ENCODE measurements at places on chromosomes 2 and 18.
A peak's percentile ranks its signal among the peaks of the same experiment; 100 is the strongest.

GRCh38 chr2:10389573-10389972 lies 58.6 kb downstream of the ODC1 start:
- DNase-seq, result no peak

- no peak for DNase-seq
These were observed 302.2 kb downstream of the CNTNAP5 start for GRCh38 chr2:124327303-124327702.

DNA sequence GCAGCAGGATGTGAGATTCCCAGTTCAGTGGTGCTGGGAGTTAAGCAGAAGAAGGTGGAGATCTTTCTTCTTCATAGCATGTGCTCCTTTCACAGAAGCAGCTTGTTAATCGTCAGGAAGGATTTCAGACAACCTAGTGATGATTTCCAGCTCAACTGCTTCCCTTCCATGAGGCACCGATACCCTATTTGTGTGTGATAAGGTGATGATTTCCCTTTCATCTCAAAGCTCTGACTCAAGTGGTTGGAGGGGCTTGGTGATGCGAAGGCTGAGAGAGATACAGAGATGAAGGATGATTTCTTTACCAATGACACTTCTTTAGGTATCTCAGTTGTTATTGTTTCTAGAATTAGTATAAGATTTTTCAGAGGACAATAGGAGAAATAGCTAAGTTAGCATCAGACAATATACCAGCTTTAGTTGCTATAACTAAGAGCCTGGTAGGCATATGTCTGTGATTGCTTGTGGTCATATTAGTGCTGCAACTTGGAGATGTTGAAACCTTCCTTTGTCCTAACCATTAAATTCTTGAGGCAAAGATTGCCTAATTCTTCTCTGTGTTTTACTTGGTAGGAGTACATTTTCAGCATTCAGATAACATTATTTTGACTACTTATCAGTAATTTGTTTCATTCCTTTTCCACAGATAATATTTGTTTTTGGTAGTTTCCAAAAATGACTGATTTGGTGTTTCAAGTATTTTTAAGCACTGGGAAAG lies 111.3 kb downstream of the PLCL1 start:
- no peak for DNase-seq

GRCh38 chr2:150051004-150051403 lies 436.5 kb downstream of the RND3 start:
- DNase-seq, result no peak

DNA sequence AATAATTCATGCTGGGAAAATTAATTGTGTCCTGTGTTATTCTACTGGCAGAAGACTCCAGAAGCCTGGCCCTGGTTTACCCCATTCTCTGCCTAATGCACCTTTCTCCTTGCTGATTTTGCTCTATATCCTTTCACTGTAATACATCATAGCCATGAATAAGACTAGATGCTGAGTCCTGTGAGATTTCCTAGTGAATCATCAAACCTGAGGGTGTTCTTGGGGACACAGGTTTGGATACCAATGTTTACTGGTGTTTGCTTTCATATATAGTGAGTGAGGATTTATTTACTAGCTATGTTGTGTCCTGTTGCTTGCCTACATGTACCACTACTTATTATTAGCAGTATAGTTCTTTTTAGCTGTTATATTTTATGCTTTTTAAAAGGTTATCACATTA lies 6.5 kb downstream of the METTL5 start:
- no peak for DNase-seq

GRCh38 chr18:34352385-34353163 lies 127.9 kb upstream of the NOL4 start:
- DNase-seq, result no peak

- DNase-seq, result no peak
These were observed 181.6 kb downstream of the XIRP2 start for GRCh38 chr2:167069855-167070254.

- DNase-seq, result no peak
These were observed at the start of gene PROKR1 for GRCh38 chr2:68643011-68643873. Gene PROKR1 (plus strand): TSS chr2:68643579. CDS start chr2:68645822, 2,243 bp downstream.

DNA sequence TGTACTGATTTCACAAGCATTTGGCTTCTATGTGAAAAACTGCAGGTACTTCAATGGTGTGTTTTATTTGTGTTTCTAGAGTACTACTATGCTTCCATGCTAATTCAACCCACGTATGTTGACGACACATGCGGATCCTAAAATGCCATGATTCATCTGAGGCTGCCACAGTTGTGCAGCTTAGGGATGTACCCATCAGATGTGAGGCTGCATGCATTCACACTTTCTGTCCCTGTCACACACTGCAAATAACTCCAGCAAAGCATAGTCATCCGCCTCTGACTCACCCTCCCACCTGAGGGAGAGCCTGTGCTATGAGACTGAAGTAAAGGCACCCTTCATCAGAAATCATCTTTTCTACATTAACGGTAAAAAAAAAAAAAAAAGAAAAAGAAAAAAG lies 22.1 kb upstream of the SERTAD2 start:
- DNase-seq, result no peak

- no peak for DNase-seq
These were observed 260.5 kb downstream of the CYP26B1 start for GRCh38 chr2:71887196-71887595.

DNA sequence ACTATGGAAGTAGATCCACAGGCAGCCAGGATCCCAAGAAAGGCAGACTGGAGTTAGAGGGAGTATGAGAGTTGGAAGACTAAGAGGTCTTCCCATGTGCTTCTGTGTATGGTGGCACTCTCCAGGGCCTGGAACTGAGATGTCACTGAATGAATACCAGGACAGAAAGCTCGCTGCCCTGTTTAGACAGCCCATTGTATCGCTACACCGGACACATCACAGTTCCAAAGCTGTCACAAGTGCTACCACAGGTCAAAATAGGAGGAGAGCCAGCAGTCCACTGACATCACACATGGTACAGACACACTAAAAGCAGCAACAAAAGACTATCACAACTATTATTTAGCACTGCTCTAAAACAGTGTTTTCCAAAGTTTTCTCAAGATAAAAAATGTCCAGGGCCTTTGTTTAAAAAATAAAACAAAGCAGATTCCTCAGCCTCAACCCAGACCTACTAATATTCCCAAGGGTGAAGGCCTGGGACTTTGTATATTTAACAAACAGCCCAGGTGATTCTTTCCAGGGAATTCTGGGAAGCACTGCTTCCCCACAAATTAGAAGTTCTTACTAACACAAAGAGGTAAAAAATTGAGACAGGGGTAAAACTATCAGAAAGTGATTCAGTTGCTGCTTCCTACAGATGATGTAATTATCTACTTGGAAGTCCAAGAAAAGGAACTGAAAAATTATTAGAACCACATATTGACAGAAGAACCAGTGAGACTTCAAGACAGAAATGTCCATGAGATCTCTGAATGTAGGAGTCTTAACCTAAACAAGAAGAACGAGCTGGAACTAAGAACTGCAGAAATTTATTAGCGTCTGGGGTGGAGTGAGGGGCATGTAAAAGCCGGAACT lies 116.0 kb downstream of the DTNB start:
- no peak for DNase-seq

DNA sequence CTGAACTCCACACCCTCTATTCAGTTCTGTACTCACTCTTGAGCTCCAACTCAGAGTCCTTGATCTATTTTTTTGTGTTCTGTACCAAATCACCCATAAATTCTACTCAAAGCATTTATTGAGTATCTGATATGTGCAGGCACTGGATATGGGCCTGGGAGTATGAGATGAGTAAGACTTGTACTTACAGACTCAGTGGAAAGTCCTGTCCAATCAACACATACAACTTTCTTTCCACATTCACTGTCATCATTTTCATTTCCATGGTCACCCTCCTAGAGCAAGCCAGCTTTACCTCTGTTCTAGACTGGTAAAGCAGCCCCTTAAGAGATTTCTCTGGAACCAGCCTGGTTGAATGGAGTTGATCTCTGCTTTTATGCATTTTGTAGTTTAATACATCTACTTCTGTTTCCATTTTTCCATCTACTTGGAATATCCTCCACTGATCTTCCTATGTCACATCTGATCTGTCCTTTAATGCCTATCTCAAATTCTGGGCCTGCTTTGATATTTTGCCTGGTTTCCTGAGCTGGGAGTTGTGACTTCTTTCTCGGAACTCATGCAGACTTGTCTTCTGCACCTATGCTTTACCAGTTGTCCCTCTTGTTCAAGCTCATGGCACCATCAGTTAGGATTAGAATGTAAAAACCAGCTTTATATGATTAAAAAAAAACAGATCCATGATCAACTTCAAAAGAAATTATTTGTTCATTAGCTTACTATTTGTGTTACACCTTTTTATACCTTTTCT lies 96.9 kb upstream of the GLS start:
- DNase-seq, result no peak

DNA sequence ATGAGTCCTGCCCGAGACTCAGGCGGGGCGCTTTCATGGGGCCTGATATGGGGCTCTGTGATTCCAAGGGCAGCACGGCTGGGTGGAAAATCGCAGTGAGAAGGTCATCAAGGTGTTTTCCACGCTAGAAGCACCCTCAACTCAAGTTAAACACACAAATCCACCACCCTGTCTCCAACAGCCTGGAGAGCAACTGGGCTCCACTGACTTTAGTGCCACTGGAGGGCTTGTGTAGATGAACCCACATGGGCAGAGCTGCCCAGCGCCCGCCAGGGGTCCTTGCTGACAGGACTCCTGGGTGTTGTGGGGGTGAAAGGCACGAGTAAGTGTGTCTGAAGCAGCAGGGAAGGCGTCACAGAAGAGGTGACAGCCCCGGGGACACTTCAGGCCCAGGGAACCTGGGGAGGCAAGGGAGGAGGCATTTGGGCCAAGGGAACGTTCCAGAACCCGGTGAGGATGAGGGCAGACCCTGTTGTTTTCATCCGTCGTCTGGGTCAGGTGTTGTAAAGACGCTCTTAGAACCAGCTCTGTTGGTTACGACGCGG lies 51.8 kb upstream of the CTDP1 start:
- DNase-seq, result no peak

GRCh38 chr18:3595369-3596273 lies 145.6 kb downstream of the TGIF1 start:
- DNase-seq, result peak; percentile 16

DNA sequence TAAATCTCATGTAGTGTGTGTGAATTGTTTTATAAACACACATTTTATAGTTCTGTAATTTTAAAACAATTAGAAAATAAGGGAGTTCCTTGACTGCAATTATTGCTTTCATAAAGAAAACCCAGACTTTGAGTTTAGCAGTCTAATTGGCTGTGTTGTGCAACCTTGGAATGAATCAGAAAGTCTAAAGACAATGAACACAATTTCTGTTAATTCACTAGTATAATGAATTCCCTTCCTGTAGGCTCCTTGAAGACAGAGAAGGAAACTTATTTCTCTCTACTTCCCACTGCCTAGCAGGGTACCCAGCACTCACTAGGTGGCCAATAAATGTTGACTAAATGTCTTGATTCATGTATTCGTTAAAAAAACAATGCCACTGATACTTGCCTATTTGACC lies 79.9 kb downstream of the ANTXR1 start:
- DNase-seq, result no peak

DNA sequence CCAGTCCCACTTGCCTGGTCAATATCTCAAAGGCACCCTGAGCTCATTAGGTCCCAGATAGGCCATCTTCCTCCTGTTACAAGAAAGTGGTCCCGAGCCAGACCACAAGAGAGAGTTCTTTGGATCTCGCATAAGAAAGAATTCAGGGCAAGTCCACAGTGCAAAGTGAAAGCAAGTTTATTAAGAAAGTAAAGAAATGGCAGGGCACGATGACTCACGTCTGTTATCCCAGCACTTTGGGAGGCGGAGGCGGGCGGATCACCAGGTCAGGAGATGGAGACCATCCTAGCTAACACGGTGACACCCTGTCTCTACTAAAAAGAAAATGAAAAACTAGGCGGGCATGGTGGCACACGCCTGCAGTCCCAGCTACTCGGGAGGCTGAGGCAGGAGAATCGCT lies 10.8 kb upstream of the SMAD7 start:
- no peak for DNase-seq

DNA sequence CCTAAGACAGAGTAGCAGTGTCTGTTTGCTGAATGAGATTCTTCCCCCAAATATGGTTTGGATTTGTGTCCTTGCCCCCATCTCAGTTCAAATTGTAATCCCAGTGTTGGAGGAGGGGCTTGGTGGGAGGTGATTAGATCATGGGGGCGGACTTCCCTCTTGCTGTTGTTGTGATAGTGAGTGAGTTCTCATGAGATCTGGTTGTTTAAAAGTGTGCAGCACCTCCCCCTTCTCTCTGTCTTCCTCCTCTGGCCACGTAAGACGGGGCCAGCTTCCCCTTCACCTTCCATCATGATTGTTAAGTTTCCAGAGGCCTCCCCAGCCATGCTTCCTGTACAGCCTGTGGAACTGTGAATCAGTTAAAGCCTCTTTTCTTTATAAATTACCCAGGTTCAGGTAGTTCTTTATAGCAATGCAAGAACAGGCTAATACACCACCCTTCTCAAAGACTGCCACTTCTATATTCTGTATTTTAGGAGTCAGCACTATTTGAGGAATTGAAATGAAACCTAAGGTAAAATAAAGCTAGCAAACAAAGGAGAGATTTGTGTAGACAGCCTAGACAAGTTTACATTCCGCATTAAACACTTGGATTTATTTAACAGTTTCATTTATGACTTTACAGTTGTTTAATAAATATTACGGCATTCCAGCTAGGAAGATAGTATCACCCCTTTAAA lies 21.6 kb downstream of the FBXO36 start:
- DNase-seq, result no peak

DNA sequence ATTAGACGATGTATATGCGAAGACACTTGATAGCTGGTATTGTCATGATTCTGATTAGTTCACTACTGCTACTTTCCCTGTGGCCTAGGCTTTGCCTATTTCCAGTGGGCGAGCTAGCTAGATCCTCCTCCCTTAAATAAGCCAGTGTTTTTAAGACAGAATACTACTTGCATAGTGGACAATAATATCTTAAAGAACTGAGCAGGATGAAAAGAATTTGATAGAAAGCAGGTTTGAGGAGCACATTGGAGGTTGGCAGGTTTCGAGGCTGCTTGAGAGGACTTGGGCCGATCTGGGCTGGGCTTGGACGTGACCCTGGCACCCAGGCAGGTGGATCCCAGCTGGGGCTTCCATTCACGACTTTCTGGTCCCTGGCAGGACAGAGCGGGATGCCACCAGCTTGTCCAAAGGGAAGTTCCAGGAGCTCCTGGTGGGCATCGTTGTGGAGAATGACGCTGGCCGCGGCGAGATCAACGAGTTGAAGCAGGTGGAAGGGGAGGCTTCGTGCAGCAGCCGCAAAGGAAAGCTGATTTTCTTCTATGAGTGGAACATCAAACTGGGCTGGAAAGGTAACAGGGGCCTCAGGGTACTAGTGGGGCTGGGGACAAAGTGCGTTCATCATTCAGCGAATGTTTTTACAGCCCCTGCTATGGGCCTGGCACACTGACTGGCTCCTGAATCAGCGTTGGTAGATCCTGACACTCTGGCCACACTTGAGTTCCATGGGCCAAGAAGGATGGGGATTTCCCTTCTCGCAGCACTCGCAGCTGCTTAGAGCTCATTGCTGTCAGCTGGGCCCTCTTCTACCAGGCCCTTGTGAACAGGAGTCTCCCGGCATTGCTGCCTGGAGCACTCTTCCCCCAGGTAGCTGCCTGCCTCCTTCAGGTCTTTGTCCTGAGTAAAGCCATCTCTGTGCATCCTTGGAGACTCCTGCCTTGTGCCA lies 16.9 kb downstream of the C2orf74 start:
- peak; percentile 50 for DNase-seq

Data from CD4-positive, alpha-beta memory T cell (primary cell).